Smooth muscle cell of trachea (primary cell): ENCODE measurements at places on chromosomes 16 and 17. TPM values are rescaled to one million over a fixed set of nuclear protein-coding genes. Genes with fewer than 3 reads are reported as not detected.

Gene RNF135
- 11.9 and 26.1 TPM in 2 replicates for total RNA-seq

Gene TBC1D26
- under 0.01 TPM in 1 of 2 replicates, not detected in the other for total RNA-seq

Gene SENP3
- 59.2 and 68.1 TPM in 2 replicates for total RNA-seq

Gene IGF2BP1
- total RNA-seq: 2.6 and 3.3 TPM in 2 replicates

Gene ABCA10
- 2.8 and 4.7 TPM in 2 replicates for total RNA-seq

Gene CNGB1
- not detected in 2 replicates for total RNA-seq

Gene RRAD
- 1.7 and 26.5 TPM in 2 replicates for total RNA-seq

Gene MYL4
- total RNA-seq: not detected in 2 replicates

Gene KRTAP3-1
- not detected in 2 replicates for total RNA-seq
